Liver (tissue), 10 donors: ENCODE measurements at places on chromosomes 6 and 20. TPM values are rescaled to one million over a fixed set of nuclear protein-coding genes. Genes with fewer than 3 reads are reported as not detected.

PRL gene
- not detected for total RNA-seq

C6orf132 gene
- not detected for total RNA-seq

SEMG1 gene
- not detected for total RNA-seq

C20orf204 gene
- 0.14 TPM for total RNA-seq
